Foreskin keratinocyte (primary cell): ENCODE measurements at places on chromosomes 7 and 10. TPM values are rescaled to one million over a fixed set of nuclear protein-coding genes. Genes with fewer than 3 reads are reported as not detected.

Gene C10orf143
- total RNA-seq, result 0.65 and 1.1 TPM in 2 replicates

Gene GHRHR
- total RNA-seq, result not detected in 2 replicates

Gene RHEB
- total RNA-seq, result 80.0 and 83.3 TPM in 2 replicates

Gene PANK1
- total RNA-seq, result 6.1 and 8.4 TPM in 2 replicates

Gene SPDYE8
- not detected in 2 replicates for total RNA-seq

Gene TYW1
- 13.4 and 13.8 TPM in 2 replicates for total RNA-seq

Gene DYDC2
- total RNA-seq, result 0.14 and 0.28 TPM in 2 replicates

GRCh38 chr10:25017154-25017590 lies 760 bp downstream of the THNSL1 start:
- no peak for DNase-seq

DNA sequence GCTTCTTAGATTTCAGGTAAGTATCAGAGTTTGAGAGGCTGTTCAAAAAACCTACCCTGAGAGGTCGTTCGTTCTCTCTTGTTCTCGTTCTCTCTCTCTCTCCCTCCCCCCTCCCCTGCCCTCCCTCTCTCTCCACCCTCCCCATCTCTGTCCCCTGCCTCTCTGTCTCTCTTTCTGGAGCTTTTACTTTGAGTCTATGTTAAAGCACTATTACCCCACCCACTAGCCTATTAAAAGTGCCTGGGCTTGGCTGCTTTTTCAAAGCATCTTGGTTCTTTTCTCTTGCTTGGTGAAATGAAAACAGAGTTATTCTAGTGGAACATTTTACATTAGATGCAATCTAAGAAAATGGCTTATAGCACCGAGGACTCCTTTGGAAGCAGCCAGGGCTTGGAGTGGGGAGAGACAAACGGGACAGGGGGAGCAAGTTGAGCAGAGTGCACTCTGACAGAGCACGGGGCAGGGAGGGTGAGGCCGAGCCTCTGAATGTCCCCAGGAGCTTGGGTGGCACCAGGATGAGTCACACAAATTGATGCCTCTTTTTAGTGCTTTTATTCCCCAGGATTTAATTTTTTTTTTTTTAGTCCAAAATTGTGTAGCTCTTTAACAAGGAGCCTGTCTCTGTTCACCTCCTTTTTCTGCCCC lies 134.3 kb downstream of the CFAP58 start:
- no peak for DNase-seq

DNA sequence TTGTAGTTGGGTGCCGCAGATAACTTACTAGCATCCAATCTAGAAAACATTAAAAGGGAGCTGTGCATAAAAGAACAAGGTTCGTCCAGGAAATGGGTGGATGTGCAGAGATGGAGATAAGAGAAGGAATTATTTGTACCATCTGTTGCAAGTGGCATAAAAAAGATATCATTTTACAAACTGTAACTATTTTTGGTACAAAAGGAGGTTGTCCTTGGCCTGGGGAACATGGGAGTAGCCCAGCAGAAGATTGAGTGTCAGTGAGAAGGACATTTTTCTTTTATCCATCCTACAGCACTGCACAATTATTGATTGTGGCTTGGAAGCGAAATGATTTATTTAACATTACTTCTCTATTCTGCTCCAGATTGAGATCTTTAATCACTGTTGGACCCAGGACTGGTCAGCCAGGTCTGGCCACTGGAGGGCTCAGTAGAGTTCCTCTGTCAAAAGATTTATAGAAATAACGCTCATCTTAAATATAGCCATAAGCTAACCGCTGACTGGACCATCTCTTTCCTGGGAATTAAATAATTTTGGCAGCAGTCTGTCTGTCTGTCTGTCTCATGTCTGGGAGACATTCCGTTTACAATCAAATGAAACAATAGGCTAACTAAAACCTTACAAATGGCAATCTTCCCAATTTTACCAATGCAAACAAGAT lies 254.1 kb downstream of the KIAA1217 start:
- DNase-seq, result no peak

DNA sequence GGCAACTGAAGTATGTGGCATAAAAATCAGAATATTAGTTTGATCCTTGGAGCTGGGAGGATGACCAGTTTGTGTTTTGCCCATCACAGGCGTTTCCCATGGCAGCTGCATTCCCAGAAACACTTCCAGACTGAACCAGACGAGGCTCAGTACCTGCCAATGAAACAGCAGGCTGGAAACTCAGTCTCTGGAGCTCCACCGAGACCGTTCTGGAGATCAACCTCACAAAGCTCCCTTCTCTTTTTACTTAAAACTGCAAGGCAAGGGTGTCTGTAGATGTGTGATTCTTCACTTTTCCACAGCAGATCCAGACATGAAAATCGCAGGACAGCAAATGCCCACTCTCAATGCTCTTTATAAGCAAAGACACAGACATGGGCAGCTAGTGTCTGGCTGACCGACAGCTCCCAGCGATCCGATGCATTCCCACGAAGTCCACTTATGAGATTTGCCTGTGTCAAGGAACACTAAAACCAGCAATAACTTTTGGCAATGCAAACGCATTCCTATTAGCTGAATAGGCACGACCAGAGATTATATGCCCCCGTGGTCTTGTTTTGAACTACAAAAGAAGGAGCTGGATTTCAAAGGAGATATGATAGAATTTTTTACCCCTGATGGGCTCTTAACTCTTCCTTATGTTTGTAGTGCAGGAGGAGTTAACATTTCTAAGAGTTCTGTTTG lies 72.6 kb downstream of the ADAM12 start:
- no peak for DNase-seq

DNA sequence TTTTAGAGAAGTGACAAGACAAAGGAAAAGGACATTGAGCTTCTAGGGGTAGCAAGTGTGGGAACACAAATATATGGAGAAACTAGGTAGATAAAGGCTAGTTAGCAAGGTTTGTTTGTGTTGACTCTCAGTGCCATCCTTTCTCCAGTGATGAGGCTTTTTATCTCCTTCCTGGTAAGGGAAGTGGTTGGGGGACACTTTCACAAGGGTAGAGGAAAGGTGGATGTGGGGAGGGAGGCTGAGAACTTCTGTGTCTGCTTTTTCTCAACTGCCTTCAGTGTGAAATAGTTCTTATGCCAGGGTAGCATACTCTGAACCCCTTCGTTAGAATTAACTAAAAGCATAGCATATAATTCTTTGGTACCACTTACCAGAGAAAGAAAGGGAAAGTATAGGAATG lies 93.0 kb upstream of the STRIP2 start:
- DNase-seq, result no peak

DNA sequence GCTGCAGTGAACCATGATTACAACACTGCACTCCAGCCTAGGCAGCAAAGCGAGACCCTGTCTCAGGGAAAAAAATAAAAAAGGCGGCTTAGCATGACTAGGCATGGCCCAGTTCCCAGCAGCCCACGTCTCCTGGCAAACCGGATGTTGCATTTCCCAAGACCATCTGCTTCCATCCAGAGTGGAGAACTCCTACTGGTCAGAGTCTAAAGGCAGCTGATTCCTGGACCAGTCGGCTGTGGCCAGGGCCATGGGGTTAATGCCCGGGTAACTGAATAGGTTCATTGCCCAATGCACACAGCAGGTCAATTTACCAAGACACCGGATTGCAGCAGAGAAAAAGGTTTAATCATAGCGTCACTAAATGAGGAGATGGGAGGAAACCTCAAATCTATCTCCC lies 133.1 kb downstream of the MYL10 start:
- no peak for DNase-seq

DNA sequence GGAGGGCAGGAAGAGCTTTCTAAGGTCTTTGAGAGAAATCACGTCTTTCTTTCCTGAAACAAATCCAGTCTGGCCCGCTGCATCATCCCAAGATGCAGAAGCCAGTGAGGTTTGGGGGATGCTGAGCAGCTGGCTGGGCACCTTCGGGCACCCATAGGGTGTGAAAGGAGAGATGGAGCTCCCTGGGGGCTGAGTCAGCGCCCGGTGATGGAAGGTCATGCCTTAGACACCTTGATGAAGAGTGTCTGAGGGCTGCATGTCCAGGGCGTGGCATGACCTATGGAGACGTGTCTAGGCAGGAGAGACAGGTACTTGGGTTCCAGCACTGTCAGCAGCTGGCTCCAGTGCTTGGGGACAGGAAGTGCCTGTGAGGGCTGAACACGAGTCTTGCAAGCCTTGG lies 88.3 kb downstream of the GOLGA7B start:
- no peak for DNase-seq

GRCh38 chr10:43983856-43984271 lies 335.2 kb upstream of the ZNF32 start:
- DNase-seq, result no peak

- DNase-seq, result no peak
Measured at GRCh38 chr7:88771417-88771816, 11.9 kb downstream of the ZNF804B start.

GRCh38 chr7:70734411-70734810 lies 397.5 kb upstream of the GALNT17 start:
- DNase-seq, result no peak

DNA sequence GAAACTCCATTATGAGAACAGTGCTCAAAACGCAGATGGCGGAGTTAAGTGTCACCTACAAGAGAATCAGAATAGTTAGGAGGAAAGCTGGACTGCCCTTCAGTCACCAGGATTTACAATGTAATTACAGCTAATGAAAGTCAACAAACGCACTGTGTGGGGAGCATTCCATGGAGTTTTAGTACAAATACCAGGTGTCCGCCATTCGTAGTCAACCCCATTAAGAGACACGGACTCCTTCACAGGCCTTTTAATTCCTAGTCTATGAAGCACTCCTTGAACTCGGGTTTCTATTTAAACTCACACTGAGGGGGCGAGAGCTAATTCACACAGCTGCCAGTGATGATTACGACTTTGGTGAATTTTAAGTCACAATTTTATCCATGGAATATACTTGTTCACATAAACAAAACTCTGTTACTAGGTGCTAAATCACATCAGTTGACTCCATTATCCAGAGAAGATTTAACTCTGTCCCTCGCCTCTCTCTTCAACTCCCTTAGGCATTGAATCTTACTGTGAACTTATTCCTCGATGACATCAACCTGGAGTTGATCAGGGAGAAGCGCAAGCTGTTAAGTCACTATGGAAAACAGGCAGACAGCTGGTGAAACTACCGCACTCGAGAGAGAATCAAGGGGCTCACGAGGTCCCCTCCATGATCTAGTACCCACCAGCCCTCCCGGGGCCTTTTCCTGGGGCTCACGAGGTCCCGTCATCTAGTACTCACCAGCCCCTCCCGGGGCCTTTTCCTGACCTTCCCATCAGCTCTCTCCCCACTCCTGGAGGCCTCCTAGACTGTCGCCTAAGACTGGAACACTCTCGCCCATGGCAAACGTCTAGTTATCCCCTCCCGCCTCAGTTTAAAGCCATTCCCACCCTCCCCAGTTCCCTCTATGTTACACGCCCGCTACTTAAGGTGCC lies 1.5 kb downstream of the ZFAND2A start:
- DNase-seq, result no peak

DNA sequence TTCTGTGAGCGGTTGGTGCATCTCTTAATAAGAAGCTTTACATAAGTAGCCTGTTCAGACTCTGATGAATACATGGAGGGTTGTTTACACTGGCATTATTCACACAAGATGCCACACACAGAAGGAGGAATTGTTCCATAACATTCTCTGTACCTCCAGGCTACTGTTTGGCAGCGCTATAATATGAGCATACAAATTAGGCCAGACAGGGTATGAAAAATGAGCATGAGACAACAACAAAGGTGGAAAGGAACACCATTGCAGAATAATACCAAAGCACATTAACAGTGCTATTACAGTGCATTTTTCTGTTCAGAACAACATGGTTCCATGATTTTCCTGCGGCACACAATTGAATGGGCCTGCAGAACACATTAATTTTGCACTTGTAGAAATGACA lies 417.2 kb upstream of the C7orf33 start:
- no peak for DNase-seq

- DNase-seq, result no peak
Measured at GRCh38 chr7:104933022-104933421, 81.0 kb upstream of the KMT2E start.

DNA sequence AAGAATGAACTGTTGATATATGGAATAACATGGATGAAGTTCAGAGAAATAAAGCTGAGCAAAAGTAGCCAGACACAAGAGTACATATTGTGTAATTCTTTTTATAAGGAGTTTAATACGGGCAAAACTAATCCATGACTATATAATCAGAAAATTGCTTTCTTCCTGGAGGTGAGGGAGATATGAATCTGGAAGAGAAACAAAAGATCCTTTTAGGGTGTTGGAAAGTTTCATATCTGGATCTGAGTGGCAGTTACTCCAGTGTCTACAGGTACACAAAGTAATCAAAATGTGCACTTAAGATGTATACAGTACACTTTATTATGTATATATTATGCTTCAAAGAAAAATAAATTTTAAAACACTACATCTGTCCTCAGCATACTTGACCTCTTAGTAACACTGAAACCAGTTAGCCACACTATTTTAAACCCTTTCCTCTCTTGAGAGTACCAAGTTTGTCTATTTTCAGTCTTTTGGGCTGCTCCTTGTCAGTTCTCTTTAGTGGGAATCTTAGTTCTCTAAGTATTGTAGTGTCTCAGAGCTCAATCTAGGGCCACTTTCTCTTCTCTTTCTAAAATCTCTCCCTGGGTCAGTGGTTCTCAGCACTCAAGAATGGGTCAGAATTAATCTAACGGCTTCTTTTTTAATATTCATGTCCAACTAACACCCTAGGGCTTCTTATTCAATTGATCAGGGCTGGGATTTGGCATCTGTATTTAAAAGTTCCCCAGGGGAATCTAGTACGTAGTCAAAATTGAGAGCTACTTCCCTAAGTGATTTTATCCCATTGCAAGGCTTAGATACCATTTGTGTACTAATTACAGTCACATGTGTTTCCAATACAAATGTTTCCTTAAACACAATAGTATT lies 4.3 kb upstream of the LIPF start:
- no peak for DNase-seq

DNA sequence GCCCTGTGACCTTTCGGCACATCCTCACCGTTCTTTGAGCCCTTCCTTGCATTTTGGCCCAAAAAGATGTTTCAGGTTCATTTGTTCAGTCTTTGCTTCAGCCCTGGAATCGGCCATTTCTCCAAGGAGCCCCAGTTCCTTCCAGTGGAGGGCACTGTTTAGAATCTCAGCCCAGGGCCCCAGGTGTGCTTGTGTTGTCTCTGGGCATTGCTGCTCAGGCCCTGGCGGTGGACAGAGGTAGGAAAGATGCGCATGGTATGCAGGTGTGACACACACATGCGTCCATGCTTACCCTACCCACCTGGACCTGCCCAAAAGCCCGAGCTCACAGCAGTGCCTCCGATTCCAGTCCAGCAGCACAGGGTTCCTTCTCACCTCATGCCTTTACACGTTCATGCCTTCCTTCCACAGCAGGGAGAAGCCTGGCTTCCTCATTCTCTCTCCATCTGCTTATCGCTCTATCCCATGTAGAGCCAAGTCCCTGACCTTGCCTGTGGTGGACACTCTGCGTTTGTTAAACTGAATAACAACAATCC lies 70.6 kb downstream of the LHPP start:
- DNase-seq, result peak; percentile 50

- DNase-seq, result no peak
Measured at GRCh38 chr10:73910764-73911552, at the start of gene PLAU. Gene PLAU (plus strand): TSS chr10:73911132. CDS start chr10:73911556, 424 bp downstream.

GRCh38 chr10:86231796-86232560 lies 134.6 kb downstream of the GRID1 start:
- DNase-seq, result no peak

- no peak for DNase-seq
Measured at GRCh38 chr10:79608505-79609375, 2.0 kb upstream of the SFTPA1 start.
